Activated T-cell treated with anti-CD3 and anti-CD28 coated beads, Interleukin-2, amount 50 U/mL, for 4 hours (primary cell): ENCODE measurements at places on chromosomes 5 and 9. TPM values are rescaled to one million over a fixed set of nuclear protein-coding genes. Genes with fewer than 3 reads are reported as not detected.

- DNase-seq, result no peak
Observed at GRCh38 chr5:146860213-146860893, 18.2 kb downstream of the PPP2R2B start.

GRCh38 chr9:138083873-138084272, 206.3 kb downstream of the CACNA1B start:
- DNase-seq, result no peak

- DNase-seq, result no peak
Observed at GRCh38 chr5:54671111-54671531, 153.6 kb downstream of the SNX18 start.

GRCh38 chr5:170861917-170862766, at the start of gene RANBP17:
RANBP17 (plus strand) TSS chr5:170862018.
- no peak for DNase-seq

- DNase-seq, result no peak
Observed at GRCh38 chr5:78597068-78597973, 51.3 kb downstream of the LHFPL2 start.

GRCh38 chr5:150596826-150597225, 43.6 kb upstream of the SYNPO start:
- DNase-seq, result no peak

GRCh38 chr9:351916-352315, 137.3 kb downstream of the DOCK8 start:
- no peak for DNase-seq

DNA sequence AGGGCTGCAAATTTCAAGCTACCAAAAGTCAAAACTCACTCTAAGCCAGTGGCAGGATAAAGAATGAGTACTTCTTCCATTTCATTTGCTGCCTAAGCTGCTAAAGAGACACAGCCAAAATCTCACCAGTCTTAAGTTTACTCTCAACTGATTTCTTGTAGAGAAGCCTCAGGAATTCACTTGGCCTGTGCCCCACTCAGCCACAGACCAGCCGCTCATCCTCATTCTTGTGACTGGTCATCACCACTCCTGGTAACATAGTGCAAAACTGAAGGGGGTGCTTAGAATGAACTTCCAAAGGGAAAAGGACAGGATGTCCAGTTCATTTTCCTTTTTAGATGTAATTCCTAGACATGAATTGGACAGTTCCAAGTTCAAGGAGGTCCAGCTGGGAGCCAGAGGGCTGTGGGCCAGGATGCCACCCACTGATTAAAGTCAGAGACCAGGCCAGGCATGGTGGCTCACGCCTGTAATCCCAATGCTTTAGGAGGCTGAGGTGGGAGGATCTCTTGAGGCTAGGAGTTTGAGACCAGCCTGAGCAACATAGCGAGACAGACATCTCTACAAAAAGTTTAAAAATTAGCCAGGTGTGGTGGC, 72.7 kb upstream of the RANBP3L start:
- DNase-seq, result no peak

DNA sequence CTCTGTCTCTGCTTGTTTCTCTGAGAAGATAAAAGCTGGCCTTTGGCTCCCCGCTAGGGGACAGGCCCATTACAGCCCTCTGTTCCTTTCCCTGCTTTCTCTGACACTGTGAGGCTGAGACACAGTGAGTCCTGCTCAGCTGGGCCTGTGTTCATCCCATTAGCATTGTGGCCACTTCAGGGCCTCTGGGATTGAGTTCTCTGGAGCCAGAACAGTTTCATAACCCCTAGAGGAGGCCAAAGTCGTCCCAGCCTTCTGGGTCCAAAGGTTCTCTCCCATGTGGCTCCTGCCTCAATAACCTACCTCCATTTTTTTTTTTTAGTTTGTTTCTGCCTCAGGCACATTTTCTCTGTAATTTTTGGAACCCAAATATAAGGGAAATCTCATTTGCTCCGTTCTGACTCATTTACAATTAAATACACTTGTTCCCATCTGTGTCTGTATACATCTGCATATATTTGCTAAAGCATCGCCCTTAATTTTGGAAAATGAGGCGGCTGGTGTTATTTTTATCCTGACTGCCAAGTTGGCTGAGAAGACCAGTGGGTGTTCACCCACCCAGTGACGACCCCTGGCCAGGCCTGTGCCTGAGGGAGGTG, 27.3 kb upstream of the CTNNA1 start:
- no peak for DNase-seq

DNA sequence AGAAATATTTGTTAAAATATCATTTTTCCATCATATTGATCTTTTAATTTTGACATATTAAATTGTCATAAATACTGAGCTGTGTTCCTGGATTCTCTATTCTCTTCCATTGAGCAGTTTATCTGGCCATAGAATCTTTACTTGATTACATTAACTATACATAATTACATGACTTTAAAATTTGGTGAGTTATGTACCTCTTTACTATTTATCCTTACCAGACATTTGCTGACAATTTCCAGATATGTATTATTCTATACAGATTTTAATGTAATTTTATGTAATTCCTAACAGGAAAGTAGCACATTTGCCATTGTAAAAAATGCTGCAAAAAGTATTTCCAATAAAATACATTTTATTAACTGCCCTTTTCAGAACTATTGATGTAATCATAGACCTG, 770.3 kb downstream of the KCTD16 start:
- DNase-seq, result no peak

GRCh38 chr5:78004559-78004958, 228.4 kb upstream of the TBCA start:
- no peak for DNase-seq

GRCh38 chr9:107215381-107215780, 67.7 kb upstream of the RAD23B start:
- no peak for DNase-seq

DNA sequence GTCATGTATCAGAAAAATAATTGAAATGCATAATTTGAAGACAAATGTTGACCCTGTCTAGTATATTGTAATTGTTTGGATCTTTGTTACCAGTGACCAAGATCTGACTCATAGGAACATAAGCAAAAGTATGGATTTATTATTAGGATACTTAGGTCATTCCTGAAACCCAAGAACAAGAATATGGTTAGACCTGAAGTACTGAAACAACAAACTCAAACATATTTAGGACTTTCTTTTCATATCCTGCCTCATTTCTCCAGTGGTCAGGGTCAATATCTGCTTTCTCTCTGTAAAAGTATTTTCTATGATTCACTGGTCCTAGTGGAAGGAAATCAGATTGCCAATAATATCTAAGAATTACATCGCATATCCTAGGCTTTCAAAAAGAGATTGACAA, 1937.1 kb upstream of the WWC1 start:
- no peak for DNase-seq

- no peak for DNase-seq
Observed at GRCh38 chr5:121408778-121409177, 442.9 kb upstream of the FTMT start.

DNA sequence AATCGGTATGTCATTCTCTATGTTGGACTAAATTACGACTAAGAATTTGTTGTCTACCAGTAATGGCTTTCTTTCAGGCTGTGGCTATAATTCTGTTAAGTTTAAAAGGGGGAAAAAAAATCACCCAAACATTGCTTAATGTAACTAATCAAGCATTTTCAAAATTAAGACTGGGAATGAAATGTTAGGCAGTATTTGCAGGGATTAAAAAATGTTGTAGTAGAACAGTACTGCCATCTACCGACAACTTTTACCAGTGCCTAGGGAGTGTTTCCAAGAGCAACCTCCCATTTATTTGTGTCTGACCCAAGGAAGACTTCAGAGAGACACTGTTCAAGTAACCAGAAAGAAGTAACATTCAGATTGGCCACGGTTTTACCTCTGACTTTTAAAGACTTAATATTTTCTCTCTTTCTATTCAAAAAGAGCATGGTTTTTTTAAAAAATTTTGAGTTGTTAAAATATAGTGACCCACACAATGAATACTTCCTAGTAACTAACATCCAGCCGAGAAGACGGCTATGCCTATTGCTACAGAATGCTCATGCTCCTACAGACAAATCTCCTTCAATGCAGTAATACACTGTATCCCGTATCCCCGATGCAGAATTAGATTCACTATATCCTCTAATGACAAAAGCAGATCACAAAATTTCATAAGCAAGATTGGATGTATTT, 92.4 kb downstream of the ARL15 start:
- DNase-seq, result no peak

DNA sequence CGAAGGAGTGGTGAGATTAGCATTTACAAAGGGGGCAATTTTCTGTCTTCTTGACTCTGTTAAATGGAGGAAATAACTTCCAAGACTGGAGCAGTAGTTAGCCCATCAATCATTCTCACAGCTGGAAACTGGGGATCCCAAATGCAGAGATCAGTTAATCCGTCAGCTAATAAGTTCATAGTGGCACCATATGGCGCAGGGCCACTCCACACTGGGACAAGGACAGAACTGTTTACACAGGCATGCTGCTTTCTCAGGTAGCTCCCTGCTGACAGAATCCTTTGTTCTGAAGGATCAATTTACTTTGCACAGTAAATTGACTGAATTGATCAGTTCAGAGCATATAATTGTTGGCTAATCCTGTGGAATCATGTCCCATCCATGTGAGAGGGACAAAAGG, 395.7 kb downstream of the TMEM161B start:
- no peak for DNase-seq

GRCh38 chr9:96327694-96328352, 25.8 kb upstream of the HSD17B3 start:
- peak; percentile 37 for DNase-seq

- no peak for DNase-seq
Observed at GRCh38 chr9:131053896-131054295, 42.4 kb upstream of the AIF1L start.

- no peak for DNase-seq
Observed at GRCh38 chr9:4211806-4212205, 88.1 kb downstream of the GLIS3 start.

- no peak for DNase-seq
Observed at GRCh38 chr9:130029223-130029973, 13.6 kb downstream of the FNBP1 start.

- DNase-seq, result no peak
Observed at GRCh38 chr9:97774673-97775072, 77.5 kb upstream of the XPA start.

- no peak for DNase-seq
Observed at GRCh38 chr9:135105211-135105745, 17.8 kb downstream of the OLFM1 start.

GRCh38 chr5:132680780-132681475, 7.1 kb downstream of the IL4 start:
- no peak for DNase-seq

GRCh38 chr5:94024620-94025019, 283.2 kb upstream of the POU5F2 start:
- DNase-seq, result no peak

PRLR gene
- 0.19 TPM for total RNA-seq

ANXA2R gene
- 3.5 TPM for total RNA-seq

SSBP2 gene
- 5.0 TPM for total RNA-seq

LCN10 gene
- 0.82 TPM for total RNA-seq

CYLC2 gene
- not detected for total RNA-seq

TLX3 gene
- total RNA-seq, result not detected

TMEM232 gene
- total RNA-seq, result 0.29 TPM

ABO gene
- total RNA-seq, result 0.08 TPM

CD74 gene
- total RNA-seq, result 230 TPM

BTF3 gene
- 967 TPM for total RNA-seq

BHMT gene
- 0.30 TPM for total RNA-seq

ZNF618 gene
- 0.19 TPM for total RNA-seq

DEPDC1B gene
- 2.4 TPM for total RNA-seq

PCSK5 gene
- 1.6 TPM for total RNA-seq

NME5 gene
- not detected for total RNA-seq

PCDHGA8 gene
- total RNA-seq, result not detected

FOXD4 gene
- 0.16 TPM for total RNA-seq

RELL2 gene
- 29.5 TPM for total RNA-seq

DPH7 gene
- total RNA-seq, result 35.2 TPM

CATSPER3 gene
- 0.38 TPM for total RNA-seq

ATP10B gene
- 0.08 TPM for total RNA-seq
